Activated T-helper 1 cell treated with Interleukin-2 at 50 U/mL for 16 hours (primary cell): ENCODE measurements at places on chromosomes 13 and 19.

- DNase-seq: no peak
These were observed 650.8 kb upstream of the KLF12 start for GRCh38 chr13:74784959-74785358.

DNA sequence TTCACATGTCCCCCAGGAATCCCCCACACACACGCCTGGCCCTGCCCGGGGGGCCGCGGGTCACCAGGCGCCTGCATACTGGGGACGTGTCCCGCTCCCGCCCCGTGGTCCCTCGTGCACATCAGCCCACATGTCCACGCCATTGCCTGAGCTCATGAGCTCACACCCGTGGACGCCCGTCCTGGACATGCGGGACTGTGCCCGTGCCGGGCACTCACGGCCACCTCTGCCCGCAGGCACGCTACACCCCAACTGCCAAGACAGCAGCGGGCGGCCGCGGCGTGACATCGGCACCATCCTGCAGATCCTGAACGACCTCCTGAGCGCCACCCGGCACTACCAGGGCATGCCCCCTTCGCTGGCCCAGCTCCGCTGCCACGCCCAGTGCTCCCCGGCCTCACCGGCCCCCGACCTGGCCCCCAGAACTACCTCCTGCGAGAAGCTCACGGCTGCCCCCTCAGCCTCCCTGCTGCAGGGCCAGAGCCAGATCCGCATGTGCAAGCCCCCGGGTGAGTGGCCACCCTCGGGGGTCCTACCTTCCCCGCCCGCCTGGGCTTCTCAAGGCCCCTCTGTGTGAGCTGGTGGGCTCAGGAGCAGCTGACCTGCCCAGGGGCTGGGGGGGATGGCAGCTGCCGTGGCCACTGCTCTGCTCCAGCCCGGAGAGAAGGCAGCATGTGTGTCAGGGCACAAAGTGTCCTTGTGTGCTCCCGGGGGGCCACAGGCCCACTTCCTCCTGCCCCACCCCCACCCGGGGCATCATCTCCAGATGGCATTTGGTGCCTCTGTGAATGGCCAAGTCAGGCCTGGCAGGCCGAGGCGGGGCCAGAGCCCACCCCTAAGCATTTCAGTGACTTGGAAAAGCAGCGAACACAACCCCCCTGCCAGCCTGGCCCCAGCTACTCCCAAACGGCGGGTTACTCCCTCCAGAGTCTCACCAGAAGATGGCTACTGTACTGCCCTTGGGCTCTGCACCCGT lies 7.1 kb downstream of the MIDN start:
- no peak for DNase-seq

- no peak for DNase-seq
These were observed 1.3 kb downstream of the FARP1 start for GRCh38 chr13:98144027-98144741.

- no peak for DNase-seq
These were observed 628 bp upstream of the SLC17A7 start for GRCh38 chr19:49441960-49442350.

DNA sequence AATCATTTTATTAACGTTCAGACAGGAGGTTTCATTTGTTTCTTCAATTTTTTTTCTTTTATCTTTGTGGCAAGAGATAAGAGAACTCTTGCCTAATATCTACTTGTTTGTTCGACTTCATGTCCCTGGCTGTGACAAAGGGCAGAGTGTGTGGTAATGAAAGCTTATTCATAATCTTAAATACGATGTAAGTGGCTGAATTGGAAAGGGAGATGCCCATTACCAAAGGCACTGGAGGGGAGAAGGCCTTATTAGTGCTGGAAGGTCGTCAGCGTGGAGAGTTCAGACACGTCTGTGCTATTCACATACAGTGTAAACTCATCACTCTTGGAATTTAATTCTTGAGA lies 54.0 kb downstream of the RFC3 start:
- no peak for DNase-seq

DNA sequence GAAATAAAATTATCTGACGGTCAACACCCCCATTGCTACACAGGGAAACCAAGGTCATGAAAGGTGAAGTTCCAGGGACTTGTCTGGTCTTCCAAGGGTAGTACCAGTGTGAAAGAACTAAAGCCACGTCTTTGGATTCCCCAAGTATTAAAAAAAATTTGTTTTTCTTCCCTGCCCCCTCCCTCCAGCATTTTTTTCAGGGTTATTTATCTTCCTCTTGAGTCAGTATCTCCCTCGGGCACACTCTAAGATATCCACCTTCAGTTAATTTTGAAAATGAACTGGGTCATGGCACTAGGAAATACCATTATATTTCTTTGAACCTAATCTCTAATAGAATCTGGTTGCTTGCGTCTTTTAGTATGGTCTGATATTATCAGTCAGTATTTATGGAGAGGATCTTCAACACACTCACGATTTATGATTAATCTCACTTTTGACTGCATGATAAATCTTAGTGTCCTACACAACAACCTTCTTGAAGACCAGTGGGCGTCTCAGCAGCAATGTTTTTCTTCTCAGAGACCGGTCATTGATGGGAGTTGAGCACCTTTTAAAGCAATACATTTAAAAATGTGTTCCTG lies 9.1 kb downstream of the ATP8A2 start:
- no peak for DNase-seq

GRCh38 chr13:49610176-49610575 lies 18.1 kb upstream of the ARL11 start:
- DNase-seq: no peak

- no peak for DNase-seq
These were observed 197.4 kb upstream of the ZNF536 start for GRCh38 chr19:30174791-30175190.

DNA sequence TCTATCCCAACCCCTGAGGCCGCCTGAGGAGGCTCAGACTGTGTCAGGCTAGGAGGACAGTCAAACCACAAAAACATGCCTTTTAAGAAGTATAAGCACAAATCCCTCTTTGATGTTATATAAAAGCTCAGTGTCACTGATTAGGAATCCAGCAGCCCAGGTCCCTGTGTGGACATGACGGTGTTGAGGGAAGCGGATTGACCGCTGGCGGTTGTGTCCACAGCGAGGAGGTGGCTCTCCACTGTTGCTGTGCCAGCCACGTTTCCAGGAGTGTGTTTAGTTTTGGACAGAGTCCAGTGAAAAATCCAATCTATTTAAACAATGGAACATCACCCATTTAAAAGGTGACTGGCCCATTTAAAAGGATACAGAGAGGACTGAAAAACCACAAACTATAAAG lies 7.5 kb upstream of the GJA3 start:
- no peak for DNase-seq

DNA sequence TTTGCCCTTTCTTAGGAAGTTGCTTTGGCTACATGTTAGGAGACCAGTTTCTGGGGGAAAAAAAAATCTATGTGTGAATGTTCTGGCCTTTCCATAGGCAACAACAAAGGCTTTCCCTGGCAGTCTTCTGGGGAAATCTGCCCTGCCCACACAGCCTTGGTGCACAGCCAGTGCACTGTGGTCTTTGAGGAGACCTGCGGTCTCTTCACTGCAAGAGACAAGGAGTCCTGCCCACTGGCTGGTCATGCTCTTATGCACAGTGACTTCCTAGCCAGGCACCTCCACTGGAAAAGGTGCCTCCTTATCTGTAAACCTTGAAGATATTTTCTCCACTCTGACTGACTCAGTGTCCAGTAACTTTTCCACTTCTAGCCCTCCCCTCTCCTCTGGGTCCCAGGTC lies 155.1 kb downstream of the SUCLA2 start:
- no peak for DNase-seq

GRCh38 chr13:114203536-114203935 lies 24.5 kb downstream of the CFAP97D2 start:
- DNase-seq: no peak

DNA sequence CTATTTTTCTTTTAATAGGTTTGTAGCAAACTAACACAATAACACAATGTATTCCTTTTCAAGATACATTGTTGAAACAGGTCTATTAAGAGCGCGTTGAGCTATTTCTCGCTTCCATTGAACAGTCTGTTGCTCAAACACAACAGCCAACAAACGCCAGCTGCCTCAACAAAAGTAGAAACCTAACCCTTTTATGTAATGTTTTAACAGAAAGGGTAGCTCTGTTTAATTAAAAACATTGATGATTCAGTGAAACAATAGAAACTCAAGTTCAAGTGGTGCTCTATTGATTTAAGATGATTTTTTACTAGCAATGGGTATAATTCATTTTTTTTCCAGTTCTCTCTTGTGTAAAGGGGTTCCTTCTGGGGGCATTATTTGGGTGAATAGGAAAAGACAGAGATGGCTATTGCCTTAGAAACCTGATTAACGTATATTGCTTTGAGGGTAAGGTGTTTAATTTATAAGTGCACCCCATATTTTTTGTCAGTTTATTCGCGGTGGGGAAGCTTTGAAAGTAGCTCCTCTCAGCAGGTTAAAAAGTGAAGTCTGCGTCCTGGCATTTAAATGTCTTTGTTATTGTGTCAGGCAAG lies 14.9 kb downstream of the ZIC2 start:
- DNase-seq: no peak

DNA sequence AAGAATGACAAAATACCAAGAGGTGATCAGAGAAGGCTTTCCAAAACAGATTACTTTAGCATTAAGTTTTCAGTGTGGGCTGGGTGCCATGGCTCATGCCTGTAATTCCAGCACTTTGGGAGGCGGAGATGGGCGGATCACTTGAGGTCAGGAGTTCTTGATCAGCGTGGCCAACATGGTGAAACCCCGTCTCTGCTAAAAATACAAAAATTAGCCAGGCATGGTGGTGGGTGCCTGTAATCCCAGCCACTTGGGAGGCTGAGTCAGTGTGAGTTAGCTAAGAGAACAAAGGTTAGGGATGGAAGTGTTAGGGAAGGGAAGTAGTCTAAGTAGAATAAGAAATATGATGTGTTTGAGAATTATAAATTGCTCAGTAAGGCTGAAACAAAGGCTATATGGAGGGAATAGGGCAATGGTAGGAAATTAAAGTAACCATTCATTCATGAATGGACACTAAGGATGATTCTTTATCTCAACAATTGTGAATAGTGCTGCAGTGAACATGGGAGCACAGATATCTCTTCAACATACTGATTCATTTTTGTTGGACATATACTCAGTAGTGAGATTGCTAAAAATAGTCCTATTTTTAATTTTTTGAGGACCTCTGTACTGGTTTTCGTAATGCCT lies 3.9 kb upstream of the RCBTB2 start:
- DNase-seq: no peak

- no peak for DNase-seq
These were observed 1568.4 kb downstream of the SLITRK5 start for GRCh38 chr13:89239361-89240127.

GRCh38 chr19:45249261-45250033 lies 1.6 kb upstream of the MARK4 start:
- DNase-seq: no peak

DNA sequence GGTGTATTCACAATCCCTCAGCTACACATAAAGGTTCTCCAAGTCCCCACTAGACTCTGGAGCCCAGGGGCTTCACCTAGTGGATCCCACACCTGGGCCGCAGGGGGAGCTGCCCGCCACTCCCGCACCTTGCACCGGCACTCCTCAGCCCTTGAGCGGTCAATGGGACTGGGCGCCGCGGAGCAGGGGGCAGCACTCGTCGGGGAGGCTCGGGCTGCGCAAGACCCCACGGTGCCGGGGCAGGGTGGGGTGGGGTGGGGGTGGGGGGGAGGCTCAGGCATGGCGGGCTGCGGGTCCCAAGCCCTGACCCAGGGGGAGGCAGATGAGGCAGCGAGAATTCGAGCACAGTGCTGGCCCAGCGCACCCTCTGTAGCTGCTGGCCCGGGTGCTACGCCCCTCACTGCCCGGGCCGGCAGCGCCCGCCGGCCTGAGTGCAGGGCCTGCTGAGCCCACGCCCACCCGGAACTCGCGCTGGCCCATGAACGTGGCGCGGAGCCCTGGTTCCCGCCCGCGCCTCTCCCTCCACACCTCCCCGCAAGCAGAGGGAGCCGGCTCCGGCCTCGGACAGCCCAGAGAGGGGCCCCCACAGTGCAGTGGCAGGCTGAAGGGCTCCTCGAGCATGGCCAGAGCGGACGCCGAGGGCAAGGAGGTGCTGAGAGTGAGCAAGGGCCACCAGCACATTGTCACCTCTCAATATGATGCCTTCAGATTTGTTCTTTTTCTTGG lies 121.7 kb downstream of the UGGT2 start:
- no peak for DNase-seq
